Sciatic nerve (tissue), 2 donors: ENCODE measurements at places on chromosomes 11 and 22.

DNA sequence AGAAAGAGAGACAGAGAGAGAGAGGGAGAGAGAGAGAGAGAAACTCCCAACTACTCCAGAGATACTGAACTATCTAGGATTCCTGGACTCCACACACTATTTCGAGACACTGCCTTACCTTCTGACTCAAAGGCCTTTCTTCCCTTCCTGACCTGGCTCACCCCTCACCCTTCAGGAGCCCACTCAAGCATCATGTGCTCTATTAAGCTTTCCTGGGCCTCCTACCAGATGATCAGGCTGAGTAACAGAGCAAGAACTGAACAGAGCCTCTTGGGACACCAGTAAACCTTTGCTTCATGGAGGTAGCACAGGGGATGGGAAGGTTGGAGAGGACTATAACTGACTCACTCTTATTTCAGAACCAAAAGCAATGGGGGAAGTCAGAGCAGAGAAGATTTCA, 31.4 kb downstream of the PLEKHA7 start:
- no peak for DNase-seq

- DNase-seq, result no peak
Observed at GRCh38 chr11:11351042-11351586, 1.9 kb downstream of the CSNK2A3 start.

GRCh38 chr11:60288531-60288930, 8.1 kb downstream of the MS4A4A start:
- no peak for DNase-seq

DNA sequence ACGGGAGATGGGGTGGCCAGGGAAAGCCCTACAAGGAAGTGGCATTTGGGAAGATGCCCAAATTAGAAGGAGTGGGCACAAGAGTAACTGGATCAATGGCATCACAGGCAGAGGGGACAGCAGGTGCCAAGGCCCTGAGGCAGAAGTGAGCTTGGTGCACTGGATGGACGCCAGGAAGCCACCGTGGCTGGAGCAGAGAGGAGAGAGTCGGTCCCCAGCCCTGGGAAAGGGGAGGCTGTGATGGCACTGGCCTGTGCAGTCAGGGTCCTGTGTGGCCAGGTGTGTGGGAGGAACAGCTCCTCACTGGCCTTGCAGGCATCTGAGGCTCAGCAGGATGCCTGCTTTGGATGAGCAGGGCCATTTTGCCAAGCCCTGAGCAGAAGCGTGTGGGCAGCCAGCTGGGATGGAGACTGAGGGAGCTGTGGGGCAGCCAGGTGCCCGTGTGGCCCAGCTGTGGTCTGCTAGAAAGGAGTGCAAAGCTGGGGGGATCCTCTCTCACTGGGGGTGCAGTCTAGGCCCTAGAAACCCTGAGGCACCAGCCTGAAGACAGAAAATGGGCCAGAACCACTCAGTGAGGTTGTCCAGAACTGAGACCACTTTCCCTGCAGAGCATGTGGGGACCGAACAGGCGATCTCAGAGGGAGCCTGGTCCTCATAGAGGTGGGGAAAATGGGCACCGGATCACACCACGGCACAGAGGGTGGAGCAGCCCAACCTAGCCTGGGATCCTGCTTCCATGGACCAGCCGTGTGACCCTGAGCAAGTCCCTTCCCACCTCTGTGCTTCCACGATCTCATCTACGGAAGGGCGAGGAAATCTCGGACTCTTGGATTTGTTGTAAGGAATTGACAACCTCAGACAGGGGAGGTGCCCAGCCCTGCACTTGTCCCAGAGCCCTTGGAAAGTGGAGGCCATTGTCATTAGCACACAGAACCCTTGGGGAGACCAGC, 78.6 kb upstream of the RTL6 start:
- peak; percentile 39 for DNase-seq

- DNase-seq, result no peak
Observed at GRCh38 chr11:111400595-111400994, 21.5 kb upstream of the POU2AF1 start.

GRCh38 chr11:8333376-8333775, 69.7 kb upstream of the LMO1 start:
- DNase-seq, result no peak

GRCh38 chr22:40220316-40221054, 42.8 kb downstream of the TNRC6B start:
- DNase-seq, result no peak

GRCh38 chr11:2302896-2303626, 1.2 kb downstream of the TSPAN32 start:
- DNase-seq, result peak; percentile 60

GRCh38 chr11:134337051-134337450, 5.3 kb downstream of the GLB1L2 start:
- no peak for DNase-seq

DNA sequence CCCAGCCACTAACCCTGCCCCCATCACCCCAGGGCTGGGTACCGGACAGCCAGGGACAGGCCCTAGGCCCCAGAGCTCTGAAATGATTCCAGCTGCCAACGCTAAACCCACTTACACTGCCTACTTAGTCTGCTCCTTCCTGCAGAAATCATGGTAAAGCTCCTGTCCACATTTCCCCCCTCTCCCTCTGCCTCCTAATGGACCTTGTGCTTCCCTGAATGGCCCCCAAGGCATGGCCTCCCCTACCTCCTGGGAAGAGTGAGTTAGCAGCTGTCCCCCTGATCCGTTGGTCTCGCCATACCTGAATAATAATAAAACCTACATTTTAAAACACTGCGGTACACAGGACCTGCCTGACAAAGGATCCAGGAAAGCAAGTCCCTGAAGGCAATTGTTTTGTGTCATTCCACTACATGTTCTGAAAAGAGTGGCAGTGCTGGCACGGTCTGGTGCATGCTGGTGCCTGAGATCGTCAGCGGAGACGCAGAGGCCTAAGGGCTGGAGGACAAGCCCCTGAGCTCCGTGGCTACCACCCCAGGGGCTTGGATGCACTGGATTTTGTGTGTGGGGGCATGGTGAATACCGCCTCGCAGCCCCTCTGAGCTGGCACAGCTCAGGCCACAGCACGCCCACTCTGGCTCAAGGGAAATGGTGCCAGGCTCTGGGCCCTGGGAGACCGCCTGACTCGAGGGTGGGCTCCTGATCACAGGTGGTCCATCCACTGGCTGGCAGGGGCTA, 186.3 kb downstream of the CTTN start:
- no peak for DNase-seq

- DNase-seq, result no peak
Observed at GRCh38 chr11:7967826-7968225, 2.6 kb upstream of the NLRP10 start.

- DNase-seq, result peak; percentile 87
Observed at GRCh38 chr11:59550368-59550841, 39.1 kb downstream of the OR4D9 start.

DNA sequence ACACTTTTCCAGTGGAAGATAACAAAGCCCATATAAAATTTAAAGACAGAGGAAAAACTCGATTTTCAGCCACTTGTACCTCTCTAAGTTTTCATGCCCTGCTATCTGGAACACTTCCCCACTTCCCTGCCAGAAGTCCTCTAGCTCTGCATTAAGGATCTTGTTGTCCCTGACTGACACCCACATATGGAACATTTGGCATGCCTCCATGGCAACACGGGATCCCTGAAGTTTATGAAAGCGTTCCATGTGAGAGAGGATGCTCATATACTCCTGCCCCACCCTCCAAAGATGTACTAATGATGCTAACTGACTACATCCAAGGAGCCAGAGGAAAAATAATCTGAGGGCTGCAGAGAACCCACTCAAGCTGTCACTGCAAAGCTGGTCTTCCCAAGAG, 8.8 kb upstream of the C11orf91 start:
- DNase-seq, result peak; percentile 59

DNA sequence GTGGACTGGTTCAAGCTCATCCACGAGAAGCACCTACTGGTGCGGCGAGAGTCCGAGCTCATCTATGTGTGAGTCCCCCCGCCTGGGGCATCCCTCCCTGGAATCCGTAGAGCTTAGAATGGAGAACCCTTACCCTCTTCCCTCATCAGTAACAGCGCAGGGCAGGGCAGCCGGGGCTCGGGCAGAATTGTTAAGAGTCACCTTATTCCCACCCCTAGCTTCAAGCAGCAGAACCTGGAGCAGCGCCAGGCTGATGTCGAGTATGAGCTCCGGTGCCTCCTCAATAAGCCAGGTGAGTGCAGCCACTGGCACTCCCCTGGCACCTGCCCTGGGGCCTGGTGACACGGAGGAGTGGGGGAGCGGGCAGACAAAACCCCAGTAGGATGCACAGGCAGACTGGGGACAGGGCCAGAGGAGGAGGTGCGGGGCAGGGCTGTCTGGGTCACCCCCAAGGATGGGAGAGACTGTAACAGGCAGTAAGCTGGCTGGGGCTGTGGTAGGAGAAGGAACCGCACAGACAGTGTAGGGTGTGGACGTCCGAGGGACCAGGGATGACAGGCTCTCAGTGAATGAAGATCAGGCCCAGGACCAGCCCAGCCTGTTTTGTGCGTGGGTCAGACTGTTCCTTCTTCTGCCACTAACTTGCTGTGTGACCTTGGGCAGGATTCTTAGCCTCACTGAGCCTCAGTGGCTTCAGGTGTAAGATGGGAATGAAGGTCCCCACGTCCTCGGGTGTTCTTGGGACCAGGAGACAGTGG, 20.4 kb downstream of the C22orf23 start:
- DNase-seq, result no peak

- no peak for DNase-seq
Observed at GRCh38 chr22:42972649-42973535, 42.1 kb downstream of the PACSIN2 start.

DNA sequence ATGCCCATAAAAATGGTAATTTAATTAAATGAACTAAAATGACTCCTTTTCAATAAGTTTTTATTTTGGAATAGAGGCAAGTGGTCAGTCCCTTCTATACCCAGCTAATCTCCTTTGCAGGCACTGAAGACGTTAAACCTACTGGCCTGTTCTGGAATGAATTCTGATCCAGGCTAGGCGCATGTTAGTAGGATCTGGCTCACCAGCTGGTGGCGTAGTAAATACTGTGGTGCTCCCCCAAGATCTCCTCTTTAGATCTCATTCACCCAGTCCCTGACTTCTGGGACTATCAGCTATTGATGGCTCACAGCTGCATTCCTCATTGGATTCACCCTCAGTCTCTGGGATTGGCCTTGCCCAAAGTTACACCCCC, 173.7 kb upstream of the DDI1 start:
- DNase-seq, result no peak
